ENCODE measurements at places on chromosomes 12 and 14.

DNA sequence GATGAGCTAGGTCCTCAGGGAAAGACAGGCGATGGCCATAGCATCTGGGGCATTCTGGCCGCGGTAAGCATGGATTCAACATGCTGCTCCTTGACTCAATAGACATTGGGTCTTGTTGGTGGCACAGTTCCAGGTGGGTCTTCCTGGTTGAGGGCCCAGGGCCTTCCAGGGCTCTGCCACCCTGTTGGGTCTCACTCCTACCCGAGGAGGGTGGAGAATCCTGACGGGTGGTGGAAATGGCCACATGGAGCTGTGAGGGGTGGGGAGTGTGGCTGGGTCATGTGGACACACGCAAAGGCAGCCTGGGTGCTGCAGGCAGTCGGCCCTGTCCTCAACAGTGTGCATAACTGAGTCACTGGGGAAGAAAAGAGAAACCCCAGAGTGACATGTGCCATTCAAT lies 148.1 kb downstream of the KIF26A start:
- no peaks in the 10 kb centered on the region for H3K36me3 ChIP-seq
- no peaks in the 10 kb centered on the region for H3K4me1 ChIP-seq
- H3K27ac ChIP-seq: no peak overlapping the region
- no peak overlapping the region for H3K4me3 ChIP-seq
- DNase-seq: no peak

GRCh38 chr12:62466018-62466593 lies 520 bp upstream of the MON2 start:
- H3K36me3 ChIP-seq: peaks cover 7% of the 10 kb centered on the region
- H3K4me1 ChIP-seq: peaks cover 23% of the 10 kb centered on the region
- peak overlapping the region; percentile 100 for H3K4me3 ChIP-seq
- no peaks in the 10 kb centered on the region for H3K27me3 ChIP-seq
- H3K27ac ChIP-seq: peak overlapping the region; percentile 100

GRCh38 chr12:45234139-45234865 lies 18.4 kb downstream of the ANO6 start:
- no peaks in the 10 kb centered on the region for H3K36me3 ChIP-seq
- H3K27me3 ChIP-seq: no peaks in the 10 kb centered on the region
- peak overlapping the region; percentile 57 for H3K4me3 ChIP-seq
- no peak for DNase-seq
- peaks cover 58% of the 10 kb centered on the region for H3K4me1 ChIP-seq

- no peaks in the 10 kb centered on the region for H3K27me3 ChIP-seq
- H3K36me3 ChIP-seq: no peaks in the 10 kb centered on the region
- no peak for DNase-seq
- peak overlapping the region; percentile 52 for H3K27ac ChIP-seq
- no peak overlapping the region for H3K4me3 ChIP-seq
- peaks cover 19% of the 10 kb centered on the region for H3K4me1 ChIP-seq
These were observed 18.3 kb upstream of the GXYLT1 start for GRCh38 chr12:42162965-42163364.

GRCh38 chr14:26389646-26390508 lies 208.0 kb downstream of the NOVA1 start:
- no peaks in the 10 kb centered on the region for H3K4me1 ChIP-seq
- H3K4me3 ChIP-seq: no peak overlapping the region
- no peaks in the 10 kb centered on the region for H3K27me3 ChIP-seq
- no peak overlapping the region for H3K27ac ChIP-seq
- DNase-seq: no peak

DNA sequence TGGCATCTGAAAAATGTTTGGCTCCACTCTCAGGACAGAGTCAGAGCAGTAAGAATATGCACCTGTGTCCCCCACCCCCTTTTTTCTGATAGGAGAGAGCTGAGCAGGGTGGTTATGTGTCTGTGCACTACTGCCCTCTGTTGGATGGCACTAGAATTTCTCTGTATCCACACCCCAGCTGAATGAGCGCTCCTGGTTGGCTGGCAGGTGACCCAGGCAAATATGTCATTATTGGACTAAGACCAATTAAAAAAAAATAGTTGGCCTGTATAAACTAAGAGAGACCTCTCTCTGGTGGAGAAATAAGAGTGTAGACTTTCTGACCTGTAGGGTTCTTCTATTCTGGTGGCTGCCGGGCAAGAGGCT lies 107.0 kb downstream of the PTCSC3 start:
- H3K36me3 ChIP-seq: no peaks in the 10 kb centered on the region
- H3K27ac ChIP-seq: no peak overlapping the region
- no peak overlapping the region for H3K4me3 ChIP-seq
- DNase-seq: peak; percentile 25
- H3K4me1 ChIP-seq: peaks cover 5% of the 10 kb centered on the region

DNA sequence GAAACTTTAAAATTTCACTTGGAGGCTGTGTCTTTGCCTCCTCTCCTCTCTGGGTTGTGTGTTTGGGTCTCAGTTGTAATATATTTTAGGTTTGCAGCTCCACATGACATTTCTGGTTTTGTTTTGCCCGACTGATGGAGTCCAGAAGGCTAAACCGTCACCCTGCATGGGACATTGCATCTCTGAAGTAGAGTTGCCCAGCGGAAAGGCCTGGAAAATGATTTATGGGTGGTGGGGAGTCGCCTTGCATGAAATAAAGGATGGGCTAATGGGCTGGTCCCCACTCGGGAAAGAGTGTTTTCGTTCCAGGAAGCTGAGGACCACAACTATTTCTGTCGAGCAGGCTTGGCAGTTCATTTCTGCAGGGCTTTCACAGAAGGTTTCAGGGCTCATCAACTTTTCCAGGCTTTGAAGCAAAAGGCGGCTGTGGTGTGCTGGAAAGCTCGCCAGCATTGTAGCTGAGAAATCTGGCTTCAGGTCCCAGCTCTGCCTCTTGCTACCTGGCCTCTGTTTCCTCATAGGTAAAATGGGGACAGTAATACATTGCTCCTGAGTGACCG lies 74.8 kb upstream of the GSC start:
- DNase-seq: no peak
- no peaks in the 10 kb centered on the region for H3K27me3 ChIP-seq
- no peaks in the 10 kb centered on the region for H3K4me1 ChIP-seq
- no peak overlapping the region for H3K27ac ChIP-seq

GRCh38 chr12:132836795-132837331 lies 8.2 kb upstream of the GOLGA3 start:
- peaks cover 5% of the 10 kb centered on the region for H3K36me3 ChIP-seq
- H3K27ac ChIP-seq: peak overlapping the region; percentile 1
- no peak for DNase-seq
- H3K4me1 ChIP-seq: peaks cover 32% of the 10 kb centered on the region

Data from activated T-cell treated with anti-CD3 and anti-CD28 coated beads, Interleukin-2, amount 50 U/mL, for 72 hours (primary cell).